ENCODE measurements at places on chromosomes 4 and X. TPM values are rescaled to one million over a fixed set of nuclear protein-coding genes. Genes with fewer than 3 reads are reported as not detected.

Gene GATA1
- not detected for total RNA-seq

Gene KDR
- 2.5 TPM for total RNA-seq

DNA sequence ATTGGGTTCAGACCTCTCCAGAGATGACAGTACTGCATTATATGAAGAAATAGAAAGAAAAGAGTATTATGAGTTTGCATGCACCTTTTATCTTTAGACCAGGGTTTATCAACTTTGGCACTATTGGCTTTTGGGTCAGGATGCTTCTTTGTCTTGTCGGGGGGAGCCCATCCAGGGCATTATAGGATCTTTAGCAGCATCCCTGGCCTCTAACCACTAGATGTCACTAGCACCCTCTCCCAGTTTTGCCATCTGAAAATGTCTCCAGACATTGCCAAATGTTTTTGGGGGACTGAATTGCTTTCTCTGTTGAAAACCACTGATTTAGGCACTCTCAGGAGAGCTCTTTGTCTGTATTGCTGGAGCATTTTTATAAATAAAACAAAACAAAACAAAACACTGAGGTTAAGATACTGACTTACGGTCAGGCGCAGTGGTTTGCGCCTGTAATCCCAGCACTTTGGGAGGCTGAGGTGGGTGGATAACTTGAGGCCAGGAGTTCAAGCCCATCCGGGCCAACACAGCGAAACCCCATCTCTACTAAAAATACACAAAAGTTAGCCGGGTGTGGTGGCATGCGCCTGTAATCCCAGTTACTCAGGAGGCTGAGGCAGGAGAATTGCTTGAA lies 23.6 kb downstream of the CA5B start:
- peak; percentile 49 for DNase-seq

Gene VCX2
- total RNA-seq, result not detected

Gene TCEAL6
- not detected for total RNA-seq

Gene DRP2
- 0.41 TPM for total RNA-seq

DNA sequence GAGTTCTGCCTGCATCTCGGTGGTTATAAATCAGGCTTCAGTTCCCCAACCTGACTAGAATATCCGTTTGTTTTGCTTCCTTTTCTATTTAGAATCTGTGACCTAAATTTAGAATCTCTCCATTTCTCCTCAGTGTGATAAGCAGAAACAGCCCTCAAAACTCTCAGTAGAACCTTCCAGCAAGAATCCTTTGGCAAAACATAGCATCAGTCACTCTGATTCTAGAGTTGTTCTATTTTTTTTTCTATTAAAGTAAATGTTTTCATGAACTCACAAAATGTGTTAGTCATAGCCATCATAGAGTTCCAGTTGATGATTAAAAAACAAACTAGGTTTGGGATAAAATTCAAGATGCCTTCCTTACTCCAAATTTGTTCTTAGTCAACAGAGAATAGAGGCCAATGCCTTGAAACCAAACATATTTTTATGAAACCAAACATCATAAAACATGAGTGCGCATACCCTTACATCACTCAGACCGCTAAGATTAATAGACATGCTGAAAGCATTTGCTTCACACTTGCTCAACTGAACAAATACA lies 13.2 kb upstream of the C1QTNF7 start:
- DNase-seq, result peak; percentile 53
